ENCODE measurements at places on chromosomes 1 and 21.

DNA sequence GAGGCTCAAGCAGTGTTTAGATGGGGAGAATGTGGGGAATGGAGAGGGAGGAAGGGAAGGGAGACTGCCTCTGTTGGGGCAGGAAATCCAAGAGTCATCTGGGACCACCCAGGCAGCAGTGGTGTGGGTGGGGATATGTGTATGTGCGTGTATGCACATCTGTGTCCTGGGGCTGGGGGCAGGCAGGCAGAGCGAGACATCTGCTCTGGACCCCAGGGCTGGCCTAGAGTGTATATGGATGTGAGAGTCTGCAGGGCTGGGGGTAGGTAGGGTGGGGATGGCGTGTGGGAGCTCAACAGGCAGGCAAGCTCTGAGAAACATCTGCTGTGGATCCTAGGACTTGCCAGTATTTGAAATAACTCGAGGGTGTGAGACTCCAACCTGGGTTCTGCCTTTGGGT lies 3.5 kb downstream of the PTCH2 start:
- no peak for DNase-seq

- no peak for DNase-seq
Observed at GRCh38 chr1:226739696-226740065, 599 bp upstream of the ITPKB start.

DNA sequence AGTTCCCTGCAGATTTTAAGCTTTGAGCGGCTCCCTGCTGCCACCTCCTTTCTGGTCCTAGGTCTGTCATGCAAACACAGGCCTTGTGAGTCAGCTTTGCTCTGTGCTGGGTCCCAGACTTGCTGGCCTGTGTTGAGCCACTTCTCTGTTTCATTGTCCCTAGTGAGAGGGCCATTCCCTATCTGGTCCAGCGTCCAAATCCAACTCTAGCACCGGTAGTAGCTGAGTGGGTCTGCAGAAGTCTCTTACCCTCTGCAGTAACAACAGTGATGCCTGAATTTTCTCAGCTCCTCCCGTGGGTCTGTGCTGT lies 5.8 kb downstream of the TTC22 start:
- no peak for DNase-seq

- no peak for DNase-seq
Observed at GRCh38 chr1:53655931-53656746, 82.8 kb downstream of the GLIS1 start.

DNA sequence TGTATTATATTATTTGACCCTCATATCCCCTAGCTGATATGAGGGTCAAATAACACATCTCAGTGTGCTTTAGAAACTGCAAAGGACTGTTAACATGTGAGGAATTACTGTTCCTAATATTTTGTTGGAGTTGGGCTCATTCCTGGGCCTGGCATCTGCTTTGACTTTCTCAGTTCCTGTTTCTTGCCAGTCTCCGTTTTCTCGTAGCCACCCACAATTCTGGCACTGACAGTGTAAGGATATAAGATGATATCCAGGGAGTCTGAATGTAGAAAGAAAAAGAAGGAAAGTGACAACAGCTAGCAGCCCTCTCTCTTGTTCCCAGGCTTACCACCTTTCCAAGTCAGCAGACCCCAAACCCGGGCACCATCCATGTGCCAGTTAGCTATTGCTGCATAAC lies 54.4 kb upstream of the SCMH1 start:
- DNase-seq, result no peak

DNA sequence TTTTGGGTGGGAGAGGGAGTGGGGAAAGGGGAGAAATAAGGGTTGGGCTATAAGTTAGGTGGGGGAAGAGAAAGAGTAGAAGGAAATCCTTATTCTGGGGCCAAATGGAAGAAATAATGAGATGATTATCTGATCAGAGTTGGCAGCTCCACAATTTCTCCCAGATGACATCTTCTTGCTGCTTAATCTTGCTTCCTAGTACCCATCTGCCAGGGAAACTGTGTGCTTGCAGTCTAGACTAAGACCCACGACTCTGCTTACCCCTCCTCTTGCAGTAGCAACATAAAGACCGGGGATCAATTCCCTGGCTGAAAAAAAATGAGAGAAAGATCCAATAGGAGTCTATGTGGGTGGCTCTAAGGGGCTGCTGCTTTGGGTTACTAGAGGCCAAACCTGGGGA lies 95.6 kb downstream of the PAPPA2 start:
- no peak for DNase-seq

DNA sequence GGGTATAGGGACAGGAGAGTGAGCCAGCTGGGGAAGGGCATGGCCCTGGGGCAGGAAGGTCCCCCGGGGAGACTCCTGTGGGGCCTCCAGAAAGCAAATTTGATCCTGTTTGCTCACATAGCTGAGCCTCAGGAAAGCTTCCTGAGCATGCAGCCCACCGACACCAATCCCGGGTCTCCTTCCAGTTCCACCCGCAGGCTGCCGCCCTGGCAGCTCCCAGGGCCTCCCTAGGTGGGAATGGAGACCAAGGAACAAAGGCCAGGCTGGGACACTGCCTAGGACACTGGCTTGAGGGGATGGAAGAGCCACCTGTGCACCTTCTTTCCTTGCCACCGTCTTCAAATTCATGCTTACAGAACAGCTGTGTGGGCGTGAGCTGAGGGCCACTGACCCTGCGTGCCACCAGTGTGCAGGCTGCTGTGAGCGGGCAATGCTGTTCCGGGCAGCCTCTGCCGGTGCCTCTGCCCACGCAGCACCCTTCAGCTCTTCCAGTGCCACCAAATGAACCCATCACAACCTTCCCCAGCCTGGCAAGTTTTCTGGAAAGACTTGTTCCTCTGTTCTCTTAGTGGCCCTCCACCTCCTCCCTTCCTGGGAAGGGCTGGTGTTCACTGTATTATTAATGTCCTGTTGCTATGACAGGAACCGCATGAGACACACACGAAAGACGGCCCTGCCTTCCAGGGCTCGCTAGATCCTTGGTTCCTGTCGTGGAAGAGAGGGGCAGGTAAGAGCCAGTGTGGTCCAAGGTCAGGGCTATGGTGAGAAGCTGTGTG lies 53.6 kb downstream of the ACBD3 start:
- DNase-seq, result no peak

All from stimulated activated CD4-positive, alpha-beta T cell treated with anti-CD3 and anti-CD28 coated beads, Interleukin-4, amount 100 ng/mL, for 4 hours (primary cell).